ENCODE measurements at places on chromosomes 5 and 9. TPM values are rescaled to one million over a fixed set of nuclear protein-coding genes. Genes with fewer than 3 reads are reported as not detected.

The KCTD16 gene
- total RNA-seq: 0.19 TPM

The SH3TC2 gene
- 15.4 TPM for total RNA-seq

The FOXD1 gene
- under 0.01 TPM for total RNA-seq

The CCNG1 gene
- total RNA-seq: 472 TPM

The BTNL9 gene
- 0.19 TPM for total RNA-seq

The SPATA31C1 gene
- not detected for total RNA-seq

The SPATA31D4 gene
- not detected for total RNA-seq

The GPX3 gene
- 2.3 TPM for total RNA-seq

The GRAMD2B gene
- total RNA-seq: 11.9 TPM

The MRPL41 gene
- total RNA-seq: 33.2 TPM

The CLIC3 gene
- 0.29 TPM for total RNA-seq

The FGFR4 gene
- total RNA-seq: 4.6 TPM

The PTPA gene
- total RNA-seq: 106 TPM

The PCA3 gene
- 0.29 TPM for total RNA-seq

The ZNF462 gene
- 18.0 TPM for total RNA-seq

The ANKDD1B gene
- total RNA-seq: 0.33 TPM

The PCBD2 gene
- 6.4 TPM for total RNA-seq

The TAS2R1 gene
- total RNA-seq: not detected

The OTP gene
- total RNA-seq: not detected

The CAVIN4 gene
- 1.6 TPM for total RNA-seq

The UNC5A gene
- under 0.01 TPM for total RNA-seq

The IQGAP2 gene
- 2.3 TPM for total RNA-seq

The OGN gene
- total RNA-seq: not detected

The SLC34A1 gene
- not detected for total RNA-seq

The BHMT2 gene
- 3.0 TPM for total RNA-seq

Data from vein endothelial cell (primary cell).